Suprapubic skin (tissue), 4 donors: ENCODE measurements at places on chromosomes 12 and 14. TPM values are rescaled to one million over a fixed set of nuclear protein-coding genes. Genes with fewer than 3 reads are reported as not detected.

Gene SERPINA12
- total RNA-seq: 486 TPM

Gene SUOX
- total RNA-seq: 18.7 TPM

Gene MIP
- total RNA-seq: not detected

Gene RNF212B
- not detected for total RNA-seq

Gene CMA1
- not detected for total RNA-seq
